ENCODE measurements at places on chromosomes 12 and 14.

DNA sequence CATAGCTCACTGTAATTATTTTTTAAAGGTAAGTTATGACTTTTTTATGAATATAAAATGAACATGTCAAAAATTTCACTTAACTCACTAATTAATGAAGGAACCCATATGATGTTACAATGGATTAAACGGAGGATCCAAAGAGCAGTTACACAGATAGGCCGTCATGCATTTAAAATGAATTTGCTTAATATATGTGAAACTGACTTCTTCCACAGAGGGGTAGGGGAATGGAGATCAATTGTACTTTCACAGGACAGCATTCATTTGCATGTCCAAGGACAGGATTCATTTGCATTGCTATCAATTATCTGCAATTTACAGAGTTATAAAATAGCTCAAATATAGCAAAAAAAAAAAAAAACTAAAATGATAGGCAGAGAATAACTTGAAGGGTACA is 6.6 kb upstream of the CRY1 start:
- no peak for DNase-seq

DNA sequence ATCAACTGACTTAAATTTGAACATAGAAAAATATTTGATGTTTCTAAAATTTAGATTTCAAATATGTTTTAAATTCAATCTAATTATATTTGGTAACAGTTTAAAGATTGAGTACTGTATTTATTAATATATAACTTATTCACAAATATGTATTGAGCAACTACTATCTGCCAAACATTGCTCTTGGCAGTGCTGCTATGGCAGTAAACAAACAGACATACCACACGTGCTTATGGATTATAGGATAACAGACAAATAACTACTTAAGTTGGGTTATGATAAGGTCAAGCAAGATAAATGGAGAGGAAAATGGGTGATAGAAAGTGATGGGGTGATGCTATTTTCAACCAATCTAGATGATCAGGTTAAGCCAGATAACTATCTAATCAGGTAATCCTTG is 538.1 kb downstream of the C12orf50 start:
- DNase-seq: no peak

DNA sequence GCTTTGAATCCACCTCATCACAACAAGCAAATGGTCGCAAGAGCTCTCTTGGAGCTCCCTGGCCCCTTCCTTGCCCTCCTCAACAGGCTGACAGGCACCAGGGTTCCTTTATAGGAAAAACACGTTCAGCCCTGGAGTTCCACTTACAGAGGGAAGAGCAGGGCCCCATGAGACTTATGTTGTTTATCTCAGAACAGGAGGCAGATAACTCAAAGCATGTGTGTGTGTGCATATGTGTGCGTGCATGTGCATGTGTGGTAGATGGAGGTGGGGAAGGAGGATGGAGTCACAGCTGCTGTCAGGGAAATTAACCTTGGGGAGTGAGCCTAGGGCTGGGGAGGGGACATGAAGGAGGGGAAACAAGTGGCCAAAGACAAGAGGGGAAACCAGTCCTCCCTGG is 138.1 kb downstream of the DPF3 start:
- DNase-seq: no peak

- no peak for DNase-seq
Observed at GRCh38 chr12:15669256-15669948, 119.8 kb downstream of the EPS8 start.

DNA sequence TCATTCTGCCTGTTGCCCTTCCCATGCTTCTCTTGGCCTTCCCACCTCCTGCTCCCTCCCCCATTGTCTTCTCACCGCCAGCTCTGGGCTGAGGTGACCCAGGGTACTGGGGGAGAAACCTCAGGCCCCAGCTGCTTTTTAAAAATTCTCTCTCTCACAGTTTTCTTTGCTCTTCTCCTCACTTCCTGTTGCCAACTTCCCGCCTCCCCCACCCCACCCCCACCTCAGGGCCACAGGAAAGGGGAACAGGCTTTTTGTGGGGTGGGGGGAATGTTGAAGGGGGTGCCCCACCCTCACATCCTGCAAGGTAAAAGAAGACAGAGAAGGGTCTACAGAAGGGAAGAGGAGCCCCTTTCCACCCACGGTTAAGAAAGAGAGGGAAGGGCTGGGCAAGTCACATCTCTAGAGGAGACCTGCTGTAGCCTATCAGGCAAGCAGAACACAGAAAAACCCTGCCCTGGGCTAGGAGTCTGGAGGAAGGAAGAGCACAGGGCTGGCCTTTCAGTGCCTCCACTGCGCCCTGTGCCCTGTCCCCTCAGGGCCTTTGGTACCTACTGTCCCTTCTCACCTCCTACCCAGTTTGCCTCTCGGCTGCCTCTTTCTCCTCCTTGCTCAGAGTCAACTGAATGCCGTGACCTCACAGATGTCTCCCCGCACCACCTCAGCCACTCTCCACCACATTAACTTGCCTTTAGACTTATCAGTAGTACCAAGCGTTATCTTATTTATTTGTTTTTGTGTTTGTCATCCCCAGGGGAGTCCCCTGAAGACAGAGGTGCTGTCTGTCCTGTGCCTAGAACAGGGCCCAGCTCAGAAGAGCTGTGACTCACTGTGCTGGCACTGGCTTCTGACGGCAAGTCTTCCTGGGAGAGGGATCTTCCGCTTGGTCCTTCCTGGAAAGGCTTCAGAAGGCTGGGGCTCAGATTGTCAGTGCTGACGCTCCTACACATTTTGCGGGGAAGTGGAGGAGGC is 1.7 kb downstream of the ARHGAP9 start:
- DNase-seq: no peak

DNA sequence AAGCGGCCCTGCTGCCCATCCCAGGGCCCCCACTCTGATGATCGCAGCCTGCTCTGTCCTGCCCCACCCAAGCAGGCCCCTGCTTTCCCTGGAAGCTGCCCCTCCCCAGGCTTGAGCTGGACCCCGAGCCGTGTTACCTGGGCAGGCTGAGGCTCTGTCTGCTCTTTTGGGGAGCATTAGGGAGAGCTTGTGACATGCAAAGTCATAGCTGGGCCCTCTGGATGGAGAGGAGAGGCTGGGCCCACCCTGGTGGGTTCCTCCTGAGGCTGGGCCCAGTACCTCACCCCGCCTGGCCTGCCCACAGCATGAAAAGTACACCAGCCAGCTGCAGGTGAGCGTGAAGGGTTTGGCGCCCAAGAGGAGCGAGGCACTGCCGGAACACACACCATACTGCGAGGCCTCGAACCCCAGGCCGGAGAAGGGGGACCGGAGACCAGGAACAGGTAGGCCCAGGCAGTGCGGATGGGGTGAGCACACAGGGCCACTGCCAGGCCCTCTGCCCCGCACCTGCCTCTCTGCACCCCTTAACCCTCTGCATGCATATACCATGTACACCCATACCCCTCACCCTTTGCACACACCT is 15.0 kb downstream of the CEP170B start:
- DNase-seq: no peak

GRCh38 chr14:34174973-34175372 is 224.1 kb upstream of the EGLN3 start:
- no peak for DNase-seq

DNA sequence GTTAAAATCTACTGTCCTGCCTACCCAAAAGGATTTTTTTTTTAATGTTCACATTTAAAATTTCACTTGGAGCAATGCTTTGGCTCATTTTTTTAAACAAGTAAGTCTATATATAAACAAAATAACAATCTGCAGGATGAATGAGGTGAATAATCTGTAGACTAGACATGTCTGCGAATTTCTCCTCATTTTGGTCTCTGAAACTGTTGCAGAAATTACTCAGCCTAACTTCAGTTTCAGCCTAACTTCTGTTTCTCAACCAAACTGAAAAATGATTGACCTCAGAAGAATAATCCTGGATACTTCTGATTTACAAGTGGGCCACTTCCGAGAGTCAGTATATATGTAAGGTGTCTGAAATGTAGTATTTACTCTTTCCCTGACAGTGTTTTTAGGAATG is 39.8 kb upstream of the NPAS3 start:
- no peak for DNase-seq

DNA sequence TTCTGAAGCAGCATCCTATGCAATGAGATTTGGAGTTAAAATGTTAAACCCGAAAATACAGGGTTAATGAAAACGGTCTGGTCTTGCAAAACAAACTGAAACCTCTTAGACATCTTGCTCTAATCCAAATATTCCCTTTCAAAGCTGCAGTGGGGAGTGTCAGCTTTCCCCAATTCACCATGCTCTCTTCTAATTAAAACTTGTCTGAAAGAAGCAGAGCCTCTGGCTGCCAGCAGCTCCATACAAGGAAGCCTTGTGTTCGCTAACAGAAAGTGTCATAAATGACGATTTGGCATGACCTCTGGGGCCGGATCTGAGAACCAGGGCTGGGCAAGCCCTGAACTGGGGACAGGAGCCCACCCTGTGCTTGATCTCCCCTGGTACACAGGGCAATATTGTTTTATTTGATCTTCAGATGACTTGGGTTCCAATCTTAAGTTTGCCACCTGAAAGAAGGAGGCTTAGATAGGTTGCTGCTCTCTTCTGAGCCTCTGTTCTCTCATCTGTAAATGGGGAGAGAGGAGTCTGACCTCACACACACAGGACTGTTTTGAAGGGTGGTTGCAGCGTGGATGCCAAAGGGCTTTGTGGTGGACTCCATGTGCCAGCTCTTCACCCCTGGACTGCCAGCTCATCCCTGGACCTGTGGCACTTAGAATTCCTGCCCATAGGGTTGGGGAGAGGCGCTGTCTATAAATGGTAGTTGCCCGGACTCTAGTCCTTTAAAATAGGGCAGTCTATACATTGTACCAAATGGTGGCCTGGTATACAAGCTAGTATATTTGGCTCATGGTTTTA is 7.8 kb downstream of the KMT5A start:
- DNase-seq: no peak

- DNase-seq: no peak
Observed at GRCh38 chr12:105453316-105453715, 122.8 kb downstream of the C12orf75 start.

DNA sequence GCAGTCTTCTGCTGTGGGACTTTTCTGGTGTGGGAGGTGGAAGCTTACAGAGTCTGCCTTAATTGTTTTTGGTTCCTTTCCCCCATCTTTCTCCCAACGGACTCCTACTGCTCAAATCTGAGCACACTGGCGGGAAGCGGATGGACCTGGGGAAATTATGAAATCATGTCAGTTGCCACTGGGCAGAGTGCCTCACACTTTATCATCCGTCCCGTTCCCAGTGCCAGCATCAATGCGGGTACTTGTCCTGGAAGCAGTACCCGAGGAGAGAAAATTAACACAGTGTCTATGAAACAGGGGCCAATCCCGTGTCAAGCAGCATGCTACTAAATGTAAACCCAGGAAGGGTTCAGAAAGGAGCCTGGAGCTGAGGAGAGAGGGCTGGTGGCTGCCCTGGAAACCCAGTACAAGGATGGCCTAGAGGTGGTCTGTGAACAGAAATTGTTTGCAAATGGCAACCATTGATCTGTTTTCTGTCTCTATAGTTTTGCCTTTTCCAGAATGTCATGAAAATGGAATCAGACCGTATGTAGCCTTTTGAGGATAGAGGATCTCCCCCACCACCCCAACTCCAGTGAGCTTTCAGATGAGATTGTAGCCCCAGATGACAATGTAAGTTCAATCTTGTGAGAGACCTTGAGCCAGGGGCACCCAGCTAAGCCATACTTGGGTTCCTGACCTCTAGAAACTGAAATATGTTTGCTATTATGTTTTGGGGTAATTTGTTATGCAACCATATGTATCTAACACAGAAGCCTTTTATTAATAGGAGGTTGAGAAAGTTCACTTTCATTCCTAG is 908 bp upstream of the CDKL1 start:
- no peak for DNase-seq

Data from posterior cingulate gyrus (tissue), 11 donors.